8988T (cell line): ENCODE measurements at places on chromosomes 5 and 9.

GRCh38 chr9:33264003-33264472 lies 470 bp downstream of the BAG1 start:
- no peak for DNase-seq

DNA sequence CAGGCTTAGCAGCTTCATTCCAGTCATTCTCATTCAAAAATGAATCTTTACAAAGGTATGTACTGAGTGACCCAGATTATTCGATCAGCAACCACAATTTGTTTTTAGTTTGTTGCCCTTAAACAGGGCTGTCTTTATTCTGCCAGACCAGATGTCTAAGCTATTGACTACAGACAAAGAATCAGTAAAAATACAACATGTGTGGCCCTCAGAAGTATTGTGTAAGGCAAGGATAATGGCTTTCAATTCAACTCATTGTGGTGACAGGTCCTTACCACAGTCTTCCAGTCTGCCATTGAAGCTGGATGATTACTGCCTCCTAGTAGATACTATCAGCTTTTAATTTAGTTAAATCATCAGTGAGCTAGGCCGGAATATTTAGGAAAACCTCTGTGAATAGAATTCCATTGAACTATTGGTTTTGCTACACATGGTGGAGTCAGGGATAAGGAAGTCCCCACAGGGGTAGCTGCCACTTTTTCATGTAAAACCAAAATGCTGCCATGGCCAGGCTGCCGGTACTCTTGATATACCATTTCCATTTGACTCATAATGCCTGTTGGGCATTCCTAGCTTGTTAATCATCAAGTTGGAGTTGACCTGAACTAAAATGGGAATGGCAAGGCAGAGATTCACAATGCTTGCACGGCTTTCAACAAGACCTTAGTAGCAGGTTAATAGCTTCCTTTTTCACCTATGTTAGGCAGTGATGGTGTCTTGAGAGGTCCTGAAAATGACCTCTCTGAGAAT lies 175.6 kb downstream of the MEF2C start:
- no peak for DNase-seq

- no peak for DNase-seq
Measured at GRCh38 chr5:96412868-96413449, 20.1 kb downstream of the PCSK1 start.

- DNase-seq: no peak
Measured at GRCh38 chr5:92070786-92071185, 687.7 kb upstream of the ARRDC3 start.

DNA sequence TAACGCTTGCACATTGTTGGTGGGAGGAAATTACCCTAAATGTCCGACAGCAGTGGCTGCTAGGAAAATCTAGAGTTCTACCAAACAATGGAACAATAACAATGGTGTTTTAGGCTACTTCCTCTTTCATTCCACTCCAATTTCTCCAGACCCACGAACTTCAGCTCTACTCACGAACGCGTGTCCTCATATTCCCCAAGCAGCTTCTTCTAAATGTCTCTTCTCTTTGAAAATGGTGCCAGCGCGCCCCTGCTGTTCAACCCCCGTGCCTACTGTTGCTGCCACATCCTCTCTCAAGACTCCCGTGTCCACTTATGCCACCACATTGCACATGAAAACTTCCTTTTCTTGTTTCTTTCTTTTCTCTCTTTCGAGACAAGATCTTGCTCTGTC lies 25.6 kb downstream of the OR2V2 start:
- no peak for DNase-seq

DNA sequence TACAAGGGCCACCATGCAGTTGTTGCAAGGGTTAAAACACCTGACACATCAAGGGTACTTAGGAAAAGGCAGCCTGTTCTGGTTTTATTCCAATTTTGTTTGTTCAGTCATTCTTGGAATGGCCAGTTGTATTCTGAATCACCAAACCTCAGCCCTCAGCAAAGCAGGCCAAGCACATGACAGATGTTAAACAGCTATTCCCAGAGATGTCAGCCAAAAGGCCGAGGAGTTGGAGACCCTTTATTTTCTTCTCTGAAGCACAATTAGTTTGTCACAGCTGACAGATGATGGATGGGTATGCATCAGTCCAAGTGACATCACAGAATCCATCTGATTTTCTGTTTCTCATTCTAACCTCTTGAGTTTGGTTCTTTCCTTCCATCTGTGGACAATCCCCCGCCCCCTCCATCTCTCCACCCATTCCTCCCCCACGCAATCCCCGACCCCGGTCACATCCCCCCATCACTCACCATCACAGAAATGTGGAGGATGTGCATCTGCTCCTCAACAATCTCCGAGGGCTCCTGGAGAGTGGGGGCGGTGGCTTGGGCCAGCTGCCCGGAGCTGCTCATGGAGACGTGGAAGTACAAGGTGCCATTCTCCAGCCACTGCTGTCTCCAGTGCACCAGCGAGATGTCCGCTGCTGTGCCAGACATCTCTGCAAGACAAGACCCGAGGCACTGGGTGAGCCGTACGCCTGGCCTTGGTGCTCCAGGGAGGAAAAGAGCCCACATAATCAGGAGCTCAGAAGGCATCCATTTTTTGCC lies 123.8 kb downstream of the ASTN2 start:
- DNase-seq: no peak

- no peak for DNase-seq
Measured at GRCh38 chr5:107389130-107389774, 281.5 kb downstream of the EFNA5 start.

- no peak for DNase-seq
Measured at GRCh38 chr9:121717141-121717991, 65.9 kb downstream of the DAB2IP start.

- no peak for DNase-seq
Measured at GRCh38 chr9:38346811-38347210, 45.7 kb upstream of the ALDH1B1 start.

DNA sequence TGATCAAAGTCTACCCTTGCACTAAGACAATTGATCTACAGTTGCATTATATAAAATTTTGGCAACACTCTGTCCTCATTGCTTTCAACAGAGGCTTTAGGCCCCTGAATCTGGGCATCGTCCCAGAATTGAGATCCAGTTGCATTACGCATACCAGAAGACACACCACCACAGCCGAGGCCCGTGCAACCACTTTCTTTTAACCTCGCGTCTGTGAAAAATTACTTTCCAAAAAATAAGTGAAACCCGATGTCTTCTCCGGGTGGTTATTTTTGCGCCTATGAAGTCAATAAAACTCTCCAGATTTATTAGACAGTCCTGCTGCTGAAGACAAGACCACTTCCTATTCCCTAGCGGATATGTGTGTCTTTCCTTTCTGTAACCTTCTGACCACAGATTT lies 52.1 kb upstream of the NFIB start:
- DNase-seq: no peak

- no peak for DNase-seq
Measured at GRCh38 chr5:61915646-61916045, 390.4 kb upstream of the KIF2A start.

DNA sequence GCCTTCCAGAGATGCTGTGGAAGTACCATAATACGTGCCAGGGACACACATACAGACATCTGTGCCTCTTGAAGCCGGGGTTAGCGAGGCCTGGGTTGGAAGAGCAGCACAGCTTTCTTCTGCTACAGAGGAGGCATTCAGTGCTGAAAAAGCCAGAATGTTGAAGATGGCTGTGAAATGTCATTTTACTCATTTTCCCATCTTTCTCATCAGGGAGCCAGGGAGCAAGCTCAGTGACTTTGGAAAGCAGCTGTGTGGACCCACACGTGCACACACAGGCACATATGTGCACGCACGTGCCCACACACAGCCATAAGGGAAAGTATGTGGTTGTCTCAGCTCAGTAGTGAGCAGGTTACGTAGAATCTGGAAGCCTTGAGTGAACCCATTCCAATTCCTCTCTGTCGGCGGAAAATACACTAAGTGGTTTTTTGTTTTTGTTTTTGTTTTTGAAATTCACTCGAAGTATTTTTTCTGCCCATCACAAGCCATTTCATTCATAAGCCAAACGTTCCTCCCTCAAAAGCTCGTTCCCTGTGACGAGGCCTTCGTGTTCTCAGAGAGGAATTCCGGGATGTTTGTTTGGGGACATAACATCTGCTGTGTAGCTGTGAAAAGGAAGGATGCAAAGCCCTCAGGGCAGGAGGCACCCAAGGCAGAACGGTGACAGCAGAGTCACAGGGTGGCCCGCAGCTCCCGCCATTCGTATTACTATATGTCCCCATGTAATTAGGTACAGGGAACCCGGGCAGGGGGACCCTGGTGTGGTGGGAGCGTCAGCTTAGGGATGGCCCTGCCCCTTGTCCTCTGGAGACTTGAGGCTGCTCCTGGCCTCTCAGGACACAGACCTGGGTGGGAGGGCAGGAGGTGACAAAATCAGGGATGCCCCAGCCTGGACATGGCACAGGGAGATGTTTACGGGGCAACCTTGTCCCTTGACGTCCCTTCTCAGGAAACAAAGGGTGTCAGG lies 29.0 kb upstream of the ANKRD33B start:
- DNase-seq: no peak

DNA sequence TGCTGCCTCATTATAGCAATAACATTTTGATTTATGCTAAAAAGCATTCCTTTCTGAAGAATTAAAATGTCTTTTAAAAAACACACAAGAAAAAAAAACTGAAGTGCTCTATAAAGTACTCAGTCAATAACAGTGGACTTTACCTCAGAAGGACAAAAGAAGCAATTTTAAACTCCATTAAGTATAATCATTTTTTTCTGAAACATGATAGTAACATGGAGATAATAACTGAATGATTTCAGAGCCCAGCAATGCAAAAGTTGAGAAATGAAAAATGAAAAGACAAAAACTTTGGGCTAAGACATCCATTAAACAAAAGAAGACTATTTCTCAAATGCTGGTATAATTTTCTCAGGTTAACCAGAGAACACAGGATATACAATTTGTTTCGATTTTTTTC lies 78.7 kb downstream of the RFX3 start:
- no peak for DNase-seq

- DNase-seq: no peak
Measured at GRCh38 chr5:14742498-14742897, 78.0 kb downstream of the OTULIN start.
